Activated gamma-delta T cell treated with Interleukin-2 at 50 U/mL for 16 hours (primary cell): ENCODE measurements at places on chromosomes 3 and 15.

GRCh38 chr3:177230641-177231040 is 33.4 kb upstream of the TBL1XR1 start:
- DNase-seq: no peak

GRCh38 chr3:144109944-144110343 is 138.3 kb downstream of the DIPK2A start:
- DNase-seq: no peak

- DNase-seq: no peak
Observed at GRCh38 chr3:7264196-7264526, 403.2 kb downstream of the GRM7 start.

DNA sequence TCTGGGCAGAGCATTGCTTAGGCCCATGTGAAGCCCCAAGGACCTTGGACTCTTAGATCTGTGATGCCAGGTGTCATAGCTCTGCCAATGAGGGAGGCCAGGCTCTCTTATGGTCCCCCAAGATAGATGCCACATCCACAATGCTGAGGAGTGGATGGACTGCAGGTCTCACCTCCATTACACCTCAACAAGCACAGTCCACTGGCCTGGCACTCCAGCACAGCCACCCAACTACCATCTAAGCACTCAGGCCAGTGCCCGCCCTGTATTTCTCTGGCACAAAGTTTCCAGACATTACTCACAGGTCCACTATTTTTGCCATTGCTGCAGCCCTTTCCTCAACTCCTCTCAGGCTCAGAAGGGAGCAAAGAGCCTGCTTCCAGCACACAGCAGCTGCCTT is 613.5 kb upstream of the EPHA6 start:
- no peak for DNase-seq

GRCh38 chr3:190499122-190499521 is 14.8 kb upstream of the IL1RAP start:
- DNase-seq: no peak

DNA sequence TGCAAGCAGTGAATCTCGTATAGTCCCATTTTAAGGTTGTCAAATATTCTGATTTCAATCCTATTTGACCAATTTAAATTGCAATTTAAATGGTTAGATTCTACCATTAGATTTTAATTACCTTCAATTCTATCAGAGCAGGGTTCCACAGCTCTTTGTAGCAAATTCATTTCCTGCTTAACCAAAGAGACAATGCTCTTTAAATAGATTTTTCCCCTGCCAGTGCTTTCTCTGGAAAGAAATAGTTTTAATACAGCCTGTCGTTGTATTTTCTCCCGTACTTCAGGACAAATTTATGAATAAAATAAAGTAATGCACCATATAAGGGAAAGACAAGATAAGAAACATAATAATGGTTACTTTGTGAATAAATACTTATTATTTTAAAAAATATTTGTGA is 62.8 kb downstream of the ZPLD1 start:
- no peak for DNase-seq

GRCh38 chr3:122966045-122966444 is 61.5 kb downstream of the SEMA5B start:
- no peak for DNase-seq

- no peak for DNase-seq
Observed at GRCh38 chr15:28106294-28107110, 7.4 kb upstream of the OCA2 start.

- no peak for DNase-seq
Observed at GRCh38 chr3:102790747-102791325, 356.0 kb downstream of the ZPLD1 start.

- DNase-seq: no peak
Observed at GRCh38 chr15:51706291-51706690, 25.0 kb downstream of the SCG3 start.

DNA sequence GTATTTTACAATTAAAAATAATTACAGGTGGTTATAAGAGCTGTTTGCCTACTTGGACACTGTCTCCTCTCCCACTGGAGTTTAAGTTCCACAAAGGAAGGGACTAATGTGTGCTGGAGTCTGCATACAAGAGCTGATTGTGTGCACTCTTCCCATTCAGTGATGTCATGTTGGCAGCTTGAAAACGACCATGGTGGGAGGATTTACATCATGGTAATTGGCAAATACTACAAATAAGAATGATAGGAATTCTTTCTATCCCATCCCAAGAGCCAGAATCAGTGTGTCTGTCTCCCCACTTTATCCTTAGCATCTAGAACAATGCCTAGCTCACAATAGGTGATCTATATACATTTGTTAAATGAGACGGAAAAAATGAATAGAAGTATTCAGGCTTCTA is 14.1 kb downstream of the ITGA11 start:
- no peak for DNase-seq
